ENCODE measurements at places on chromosomes 3 and 15. TPM values are rescaled to one million over a fixed set of nuclear protein-coding genes. Genes with fewer than 3 reads are reported as not detected.

SLMAP gene
- total RNA-seq = 274 TPM

LYSMD2 gene
- 4.3 TPM for total RNA-seq

ANKUB1 gene
- not detected for total RNA-seq

FGF7 gene
- total RNA-seq = 35.0 TPM

DPPA2 gene
- total RNA-seq = not detected

TM6SF1 gene
- 6.8 TPM for total RNA-seq

TEX55 gene
- total RNA-seq = not detected

PCYT1A gene
- total RNA-seq = 89.6 TPM

SERINC4 gene
- 0.19 TPM for total RNA-seq

ISL2 gene
- not detected for total RNA-seq

AMOTL2 gene
- total RNA-seq = 63.0 TPM
